ENCODE measurements at places on chromosomes 13 and 19.

- peak; percentile 59 for DNase-seq
These were observed 14.0 kb upstream of the GPR4 start for GRCh38 chr19:45615795-45616703.

GRCh38 chr13:86082121-86082520 lies 282.9 kb upstream of the SLITRK6 start:
- no peak for DNase-seq

GRCh38 chr13:77409412-77409811 lies 82.5 kb upstream of the MYCBP2 start:
- DNase-seq: no peak

DNA sequence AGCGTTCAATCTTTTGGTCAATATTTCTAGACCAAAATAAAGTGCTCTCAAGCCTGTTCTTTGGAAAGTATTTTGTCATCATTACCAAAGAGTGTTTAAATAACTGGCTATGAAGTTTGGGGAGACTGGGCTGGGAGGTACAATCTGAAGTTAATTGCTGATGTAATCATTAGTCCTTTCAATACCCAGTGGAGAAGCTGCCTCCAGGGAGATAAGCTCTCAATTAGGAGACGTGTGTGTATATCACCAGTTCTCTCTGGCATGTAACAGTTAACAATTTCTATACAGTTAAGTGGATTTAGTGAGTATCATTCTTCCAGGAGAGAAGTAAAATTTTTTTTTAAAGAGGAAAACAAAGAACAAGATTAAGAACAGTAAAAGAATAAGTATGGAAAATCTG lies 1.4 kb downstream of the COL4A1 start:
- DNase-seq: no peak

GRCh38 chr13:27533155-27533643 lies 82.8 kb upstream of the MTIF3 start:
- peak; percentile 15 for DNase-seq

GRCh38 chr19:48342414-48342738 lies 17.0 kb downstream of the EMP3 start:
- DNase-seq: no peak

DNA sequence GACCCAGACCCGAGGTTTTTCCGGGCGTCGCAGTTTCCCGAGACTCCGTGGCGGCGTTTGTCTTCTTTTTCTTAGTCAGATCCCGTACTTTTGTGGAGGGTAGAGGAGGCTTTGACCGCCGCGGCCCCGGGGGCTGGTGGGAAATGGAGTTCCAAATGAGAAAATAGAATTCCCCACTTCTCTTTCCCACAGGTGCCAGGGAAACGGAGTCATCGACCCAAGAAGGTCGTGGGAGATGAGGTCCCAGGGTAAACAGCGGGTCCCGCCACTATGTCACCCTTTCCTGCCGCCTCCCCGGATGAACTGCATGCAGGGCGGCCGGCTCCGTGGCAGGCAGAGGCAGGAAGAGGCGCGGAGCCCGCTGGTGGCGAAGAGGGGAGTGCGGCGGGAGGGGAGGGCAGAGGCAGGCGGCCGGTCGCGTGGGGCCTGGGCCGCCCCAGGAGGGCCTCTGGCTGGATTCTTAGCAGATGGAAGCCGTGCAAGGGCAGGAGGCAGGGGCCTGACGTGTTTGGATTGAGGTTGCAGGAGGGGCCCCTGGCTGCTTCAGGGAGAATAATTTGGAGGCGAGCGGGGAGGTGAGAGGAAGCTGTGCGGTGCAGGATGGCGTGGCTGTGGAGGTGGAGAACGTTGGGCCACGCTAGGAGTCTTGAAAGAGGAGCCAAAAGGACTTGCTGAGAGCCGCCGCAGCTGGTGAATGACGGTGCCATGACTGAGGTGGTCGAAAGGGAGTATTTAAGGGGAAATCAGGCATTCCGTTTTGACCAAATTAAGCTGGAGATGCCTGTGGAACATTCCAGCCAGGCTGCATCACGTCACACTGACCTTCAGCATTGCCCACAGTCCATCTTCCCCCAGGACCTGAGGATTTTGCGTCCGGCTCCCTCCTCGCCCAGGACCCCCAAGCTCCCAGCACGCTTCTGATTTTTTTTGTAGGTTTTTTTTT lies 11.7 kb downstream of the CYTH2 start:
- peak; percentile 53 for DNase-seq

DNA sequence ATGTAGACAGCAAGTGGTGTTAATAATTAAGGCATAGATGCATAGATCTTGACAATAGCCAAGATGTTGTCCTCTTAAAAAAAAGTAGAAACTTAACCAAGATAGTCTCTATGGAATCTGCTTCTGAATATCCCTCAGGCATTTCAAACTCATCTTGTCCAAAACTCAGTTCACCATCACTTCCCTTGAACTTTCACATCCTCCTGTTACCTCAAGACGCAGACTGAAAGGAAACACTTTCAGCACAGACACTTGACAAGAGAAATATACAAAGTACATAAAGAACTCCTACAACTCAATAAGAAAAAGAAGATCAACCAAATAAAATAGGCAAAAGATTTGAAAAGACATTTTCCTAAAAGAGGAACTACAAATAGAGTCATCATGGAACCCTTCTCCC lies 451.1 kb downstream of the FOXO1 start:
- no peak for DNase-seq

- no peak for DNase-seq
These were observed 32.9 kb downstream of the PAN3 start for GRCh38 chr13:28171266-28171665.

GRCh38 chr13:22801402-22802003 lies 379.3 kb upstream of the SGCG start:
- no peak for DNase-seq

GRCh38 chr13:93248627-93249047 lies 22.0 kb downstream of the GPC6 start:
- no peak for DNase-seq

- DNase-seq: no peak
These were observed 156.9 kb upstream of the ZNF536 start for GRCh38 chr19:30215248-30215647.

DNA sequence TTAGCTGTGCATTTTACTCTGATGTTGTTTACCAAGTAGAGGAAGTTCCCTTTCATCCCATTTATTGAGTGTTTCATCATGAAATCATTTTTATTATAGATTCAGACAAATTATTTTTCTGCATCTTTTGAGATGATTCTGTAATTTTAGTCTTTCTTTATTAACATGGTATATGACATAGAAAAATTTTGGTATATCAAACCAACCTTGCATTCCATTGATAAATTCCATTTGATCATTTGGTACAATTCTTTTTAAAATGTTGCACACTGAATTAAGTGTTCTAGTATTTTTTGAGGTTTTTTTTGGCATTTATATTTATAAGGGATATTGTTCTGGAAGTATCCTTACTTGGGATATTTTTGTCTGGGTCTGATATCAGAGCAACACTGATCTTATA lies 308.4 kb downstream of the DLEU7 start:
- DNase-seq: no peak

DNA sequence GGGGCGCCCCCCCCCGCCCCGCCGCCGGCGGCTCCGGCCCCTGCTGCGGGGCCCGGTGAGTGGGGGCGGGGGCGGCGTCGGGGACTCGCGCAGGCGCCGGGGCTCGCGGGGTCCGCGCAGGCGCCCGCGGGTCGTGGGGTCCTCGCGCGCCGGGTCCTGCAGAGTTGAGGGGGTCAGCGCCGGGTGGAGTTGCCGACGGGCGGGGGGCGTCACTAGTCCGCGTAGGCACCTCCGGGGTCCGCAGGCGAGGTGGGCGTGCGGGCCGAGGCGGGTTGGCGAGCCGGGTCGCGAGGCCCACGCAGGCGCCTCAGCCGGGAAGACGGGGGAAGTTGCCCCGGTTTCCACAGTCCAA lies 365 bp downstream of the PPP6R1 start:
- DNase-seq: peak; percentile 40

DNA sequence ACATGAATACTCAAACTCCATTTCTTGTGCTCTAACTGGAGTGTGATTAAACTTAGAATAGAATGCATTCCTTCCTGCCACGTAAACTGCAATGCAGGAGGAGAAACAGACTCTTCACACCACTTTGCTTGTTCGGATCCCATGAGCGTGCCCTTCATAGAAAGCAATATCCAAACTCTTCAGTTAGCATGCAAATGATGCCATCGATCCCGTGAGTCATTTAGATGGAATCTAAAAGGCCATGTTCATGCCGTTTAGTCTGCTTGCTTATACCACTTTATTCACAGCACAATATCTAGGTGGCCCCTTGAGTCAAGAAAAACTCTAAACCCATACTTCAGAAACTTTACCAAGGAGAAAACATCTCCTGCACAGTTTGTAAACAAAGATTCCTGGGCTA lies 225.8 kb downstream of the OXGR1 start:
- no peak for DNase-seq

DNA sequence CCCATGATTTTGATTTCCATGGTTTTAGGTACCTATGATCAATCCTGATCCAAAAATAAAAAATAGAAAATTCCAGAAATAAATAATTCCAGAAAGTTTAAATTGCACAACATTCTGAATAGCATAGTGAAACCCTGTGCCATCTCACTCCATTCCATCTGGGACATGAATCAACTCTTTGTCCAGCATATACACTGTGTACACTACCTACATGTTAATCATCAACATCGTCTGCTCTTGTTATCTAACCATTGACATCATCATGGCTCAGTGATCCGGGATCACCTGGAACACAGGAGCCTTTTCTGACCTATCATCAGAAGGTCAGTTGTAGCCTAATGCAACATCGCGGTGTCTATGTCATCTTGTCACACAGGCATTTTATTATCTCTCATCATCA lies 75.6 kb downstream of the MYO16 start:
- DNase-seq: no peak

DNA sequence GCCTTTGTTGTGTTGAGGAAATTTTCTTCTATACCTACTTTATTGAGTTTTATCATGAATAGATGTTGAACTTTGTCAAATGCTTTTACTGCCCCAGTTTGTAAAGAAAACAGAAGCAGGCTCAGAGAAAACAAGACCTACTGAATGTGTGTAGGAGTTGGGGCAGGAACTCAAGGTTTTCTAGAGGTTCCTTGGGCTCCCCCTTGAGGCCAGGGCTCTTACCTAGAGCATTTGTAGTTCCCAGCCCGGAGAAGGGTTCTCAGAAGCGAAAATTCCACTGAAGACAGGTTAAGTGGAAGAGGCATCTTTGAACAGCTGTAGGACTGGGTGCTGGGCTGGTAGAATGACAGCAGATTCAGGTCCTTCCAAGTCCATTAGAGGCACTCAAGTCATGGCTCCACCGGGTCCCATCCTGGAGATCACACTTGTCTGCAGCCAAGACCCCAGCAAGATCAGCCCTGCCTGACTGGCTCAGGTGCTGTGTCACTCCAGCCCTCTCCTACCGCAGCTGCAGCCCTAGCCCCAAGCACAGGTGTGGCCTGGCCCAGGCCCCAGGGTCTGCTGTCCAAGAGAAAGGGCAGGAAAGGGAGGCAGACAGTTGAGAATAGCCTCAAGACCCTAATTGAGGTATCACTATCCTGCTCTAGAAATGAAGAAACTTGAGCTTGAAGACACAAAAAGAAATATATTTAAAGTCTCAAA lies 425.5 kb downstream of the PCDH20 start:
- DNase-seq: no peak

- DNase-seq: no peak
These were observed 7.8 kb upstream of the RAB3A start for GRCh38 chr19:18211683-18212082.

Data from effector CD4-positive, alpha-beta T cell (primary cell).